AML-193 (cell line): ENCODE measurements at places on chromosomes 7 and 10.

- no peak for DNase-seq
Measured at GRCh38 chr10:26911811-26912461, 51.2 kb upstream of the ABI1 start.

DNA sequence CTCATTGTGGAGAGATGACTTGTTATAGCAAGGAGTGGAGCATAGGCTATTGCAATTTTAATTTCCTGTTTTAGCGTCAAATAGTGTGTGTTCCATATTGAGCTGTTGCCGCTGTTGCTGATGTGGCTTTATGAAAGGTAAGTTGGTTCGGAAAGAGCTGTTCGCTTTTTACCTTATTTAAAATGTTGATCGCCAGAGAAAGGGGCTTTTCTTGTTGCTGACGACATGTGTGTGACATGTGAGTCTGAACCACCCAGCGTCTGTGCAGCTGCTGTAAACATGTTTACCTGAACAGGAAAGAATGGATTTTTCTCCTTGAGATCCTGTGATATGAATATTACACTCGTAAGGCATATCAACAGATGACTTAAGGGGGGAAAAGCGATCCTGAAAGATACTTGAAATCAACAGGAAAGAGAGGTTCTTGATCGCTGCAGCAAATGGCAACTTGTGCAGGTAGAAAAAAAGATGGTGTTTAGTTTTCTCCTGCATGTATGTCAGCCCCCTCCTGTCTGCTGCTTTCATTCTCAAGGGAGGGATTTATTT lies 2.5 kb downstream of the ZEB1 start:
- no peak for DNase-seq

GRCh38 chr10:91797048-91797690 lies 1.1 kb upstream of the TNKS2 start:
- no peak for DNase-seq

DNA sequence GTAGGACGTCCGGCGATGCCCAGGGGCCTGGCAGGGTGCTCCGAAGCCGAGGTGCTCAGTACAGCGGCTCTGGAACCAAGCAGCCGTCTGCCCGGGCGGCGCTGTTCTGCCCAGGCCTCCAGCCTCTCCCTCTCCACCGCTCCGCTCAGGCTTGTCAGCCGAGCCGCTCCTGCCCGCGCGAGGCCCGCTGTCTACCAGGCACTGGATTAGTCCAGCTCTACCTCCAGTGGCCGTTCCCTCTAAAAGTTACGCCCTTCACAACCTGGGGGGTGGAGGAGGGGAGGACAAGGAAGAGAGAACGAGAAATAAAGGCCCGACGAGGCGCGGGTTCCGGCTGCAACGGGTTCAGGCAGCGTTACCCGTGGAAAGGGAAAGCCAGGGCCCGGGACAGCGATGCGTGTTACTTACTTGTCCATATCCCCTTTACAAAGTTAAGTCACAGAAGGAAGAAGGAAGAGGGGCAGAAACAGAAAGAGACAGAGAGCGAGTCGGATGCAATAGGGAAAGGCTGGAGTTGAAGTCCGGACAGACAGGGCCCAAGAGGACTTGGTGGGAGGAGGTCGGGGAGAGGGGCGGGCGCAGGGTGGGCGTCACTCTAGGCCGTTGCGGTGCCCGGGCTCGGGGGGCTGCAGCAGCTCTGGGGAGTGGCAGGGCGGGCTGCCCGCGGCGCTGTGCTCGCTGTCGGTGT lies 2.8 kb downstream of the SP8 start:
- DNase-seq = no peak

DNA sequence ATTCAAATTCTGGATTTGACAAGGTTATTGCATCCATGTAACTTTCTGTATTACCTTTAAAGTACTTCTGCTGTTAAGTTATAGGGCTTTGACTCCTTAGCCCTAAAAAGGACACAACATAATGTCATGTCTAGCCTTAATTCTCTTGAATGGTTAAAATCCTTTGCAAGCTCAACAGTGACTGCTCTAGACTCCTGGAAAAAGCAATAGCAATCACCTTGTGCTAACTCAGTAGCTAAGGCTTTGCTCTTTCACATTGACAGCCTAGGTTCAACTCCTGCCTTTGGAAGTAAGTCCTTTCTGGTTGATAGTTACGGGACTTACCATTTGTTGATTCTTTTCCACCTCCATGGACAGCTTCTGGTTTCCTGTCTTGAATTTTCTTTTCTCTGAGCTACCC lies 16.1 kb upstream of the CREB3L2 start:
- no peak for DNase-seq

DNA sequence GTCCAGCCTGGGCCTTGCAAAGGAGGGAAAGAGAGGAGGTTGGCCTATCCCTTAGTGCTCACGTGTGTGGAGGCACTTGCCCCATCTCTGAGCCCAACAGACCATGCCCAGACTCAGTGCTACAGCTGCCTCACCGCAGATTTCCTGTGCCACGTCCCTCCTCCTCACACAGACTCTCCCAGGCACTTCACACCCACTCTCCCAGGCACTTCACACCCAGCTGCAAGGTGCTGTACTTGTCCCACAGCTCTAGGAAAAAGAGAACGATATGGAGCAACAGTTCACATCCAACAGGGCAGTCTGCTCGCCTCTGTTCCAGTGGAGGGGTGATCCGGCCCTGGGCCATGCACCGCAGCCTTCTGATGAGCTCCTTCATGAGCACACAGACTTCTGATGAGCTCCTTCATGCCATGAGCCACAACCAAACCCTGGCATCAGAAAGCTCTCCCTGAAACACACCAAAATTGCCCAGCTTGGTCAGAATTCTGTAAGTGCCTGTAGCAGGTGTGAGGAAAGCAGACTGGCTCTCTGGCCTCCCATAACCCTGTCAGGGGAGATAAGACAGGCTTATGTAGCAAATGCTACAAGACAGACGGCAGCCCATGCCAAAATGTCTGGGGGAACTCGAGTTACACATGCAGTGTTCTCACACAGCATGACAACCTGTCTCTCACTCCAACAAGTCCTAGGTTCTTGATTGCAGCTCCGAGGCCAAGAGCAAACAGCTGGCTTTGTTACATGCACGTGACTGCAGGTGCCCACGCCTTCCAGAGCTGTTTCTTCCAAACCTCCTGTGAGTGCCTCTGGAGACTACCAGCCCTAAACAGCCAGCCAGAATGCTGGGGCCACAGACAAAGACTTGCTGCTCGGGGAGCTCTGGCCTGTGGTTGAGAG lies 348.5 kb downstream of the GRID1 start:
- DNase-seq = no peak

DNA sequence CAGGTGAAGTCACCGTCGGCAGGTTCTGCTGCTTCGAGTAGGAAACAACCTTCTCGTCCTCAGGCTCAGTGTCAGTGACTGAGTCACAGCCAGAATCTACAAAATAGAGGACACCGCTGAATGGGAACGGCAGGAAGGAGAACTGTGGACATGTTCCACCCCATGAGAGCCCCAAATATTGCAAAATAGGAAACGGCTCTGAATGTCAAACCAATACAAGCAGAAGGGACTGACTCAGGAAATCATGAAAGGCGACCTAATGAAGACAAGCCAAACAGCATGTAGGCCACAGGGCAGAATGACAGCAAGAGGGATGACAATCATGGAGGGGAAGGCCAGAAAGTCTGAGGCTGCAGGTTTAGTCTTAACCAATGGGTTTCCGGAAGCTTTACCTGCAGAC lies 63.5 kb downstream of the PIK3AP1 start:
- peak; percentile 86 for DNase-seq

GRCh38 chr10:32346134-32346550 lies 816 bp downstream of the EPC1 start:
- peak; percentile 86 for DNase-seq
